ENCODE measurements at places on chromosomes 2 and 18.

DNA sequence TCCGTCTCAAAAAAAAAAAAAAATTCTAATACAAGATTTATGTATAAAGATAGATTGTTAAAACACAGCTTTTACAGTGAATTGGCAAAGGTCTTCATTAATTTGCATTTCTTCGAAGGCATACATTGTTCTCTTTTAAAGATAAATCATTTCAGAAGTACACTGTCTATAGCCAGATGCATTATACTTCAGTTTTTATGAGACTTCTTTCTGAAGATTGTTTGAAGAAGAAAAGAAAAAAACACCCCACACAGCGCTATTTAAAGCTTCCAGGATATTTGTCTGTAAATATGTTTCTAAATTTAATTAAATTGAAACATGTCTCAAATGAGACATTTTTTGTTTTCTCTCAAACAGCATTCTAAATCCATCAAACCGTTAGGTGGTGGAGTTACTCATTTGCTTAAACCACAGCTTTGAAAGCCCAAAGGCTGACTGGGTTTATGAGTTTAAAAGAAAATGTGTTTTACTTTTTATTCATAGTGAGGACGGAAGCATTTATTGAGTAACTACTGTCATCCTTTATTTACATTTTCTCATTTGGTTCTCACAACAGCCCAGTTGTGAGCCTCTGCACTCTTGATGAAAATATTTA, 42.4 kb upstream of the C1GALT1C1L start:
- no peak for DNase-seq

DNA sequence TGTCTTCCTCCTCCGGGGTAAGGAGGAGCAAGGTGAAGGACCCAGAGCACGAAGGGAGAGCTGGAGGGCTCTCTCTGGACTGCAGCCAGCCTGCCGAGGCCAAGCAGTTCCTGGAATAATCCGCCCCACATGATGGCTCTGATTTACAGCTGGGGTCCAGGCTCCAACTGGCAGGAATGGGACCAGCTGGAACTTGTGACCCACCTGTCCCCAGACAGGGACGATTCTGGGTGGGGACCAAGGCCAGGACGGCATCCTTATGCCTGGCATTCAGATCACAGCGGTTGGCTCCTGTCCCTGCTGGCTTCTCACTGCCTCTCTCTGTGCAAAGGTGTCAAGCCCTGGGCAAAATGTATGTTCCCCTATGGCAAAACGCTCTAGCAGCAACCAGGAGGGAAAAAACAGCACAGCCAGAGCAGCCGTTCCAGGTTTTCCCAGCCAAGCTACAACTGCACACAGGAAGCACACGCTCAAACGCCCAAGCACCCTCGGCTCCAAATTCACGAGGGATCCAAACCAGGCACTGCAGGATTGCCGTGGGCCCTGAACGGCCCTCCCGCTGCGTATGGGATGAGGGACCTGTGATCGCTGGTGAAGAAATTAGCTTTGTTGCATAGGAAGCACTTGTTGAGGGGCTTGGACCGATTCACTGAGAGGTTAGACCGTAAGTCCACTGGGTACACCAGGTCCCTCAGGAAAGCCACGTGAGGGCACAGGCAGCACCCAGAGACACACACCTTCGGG, 35.8 kb downstream of the FAM178B start:
- DNase-seq = no peak

- no peak for DNase-seq
These were observed 1.7 kb upstream of the LCLAT1 start for GRCh38 chr2:30445266-30445821.

GRCh38 chr2:178420463-178420999, 30.4 kb downstream of the PRKRA start:
- DNase-seq = no peak
